ENCODE measurements at places on chromosomes 2 and 18.

GRCh38 chr2:46036929-46037328, 260.3 kb upstream of the EPAS1 start:
- DNase-seq: no peak

GRCh38 chr2:232528746-232529460, 2.9 kb downstream of the CHRND start:
- DNase-seq: no peak

DNA sequence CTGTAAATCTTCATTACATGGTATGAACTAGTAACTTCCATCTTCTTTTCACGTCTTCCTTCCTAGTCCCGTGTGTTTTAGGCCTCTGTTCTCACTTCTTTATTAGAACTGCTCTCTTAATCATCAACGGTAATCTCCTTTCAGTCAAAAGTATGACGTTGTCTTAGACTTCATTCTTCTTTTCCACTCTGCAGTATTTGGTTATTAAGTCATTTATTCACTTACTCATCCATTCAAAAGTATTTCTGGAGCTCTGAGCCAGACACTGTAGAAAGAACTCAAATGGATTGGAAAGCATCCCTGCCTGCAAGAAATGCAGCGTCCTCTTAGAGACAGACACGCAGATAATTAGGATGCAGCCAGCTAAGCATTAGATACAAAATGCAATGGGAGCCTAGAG, 494.6 kb upstream of the NRP2 start:
- DNase-seq: no peak

- no peak for DNase-seq
Observed at GRCh38 chr2:206361407-206362045, 81.8 kb upstream of the ADAM23 start.

DNA sequence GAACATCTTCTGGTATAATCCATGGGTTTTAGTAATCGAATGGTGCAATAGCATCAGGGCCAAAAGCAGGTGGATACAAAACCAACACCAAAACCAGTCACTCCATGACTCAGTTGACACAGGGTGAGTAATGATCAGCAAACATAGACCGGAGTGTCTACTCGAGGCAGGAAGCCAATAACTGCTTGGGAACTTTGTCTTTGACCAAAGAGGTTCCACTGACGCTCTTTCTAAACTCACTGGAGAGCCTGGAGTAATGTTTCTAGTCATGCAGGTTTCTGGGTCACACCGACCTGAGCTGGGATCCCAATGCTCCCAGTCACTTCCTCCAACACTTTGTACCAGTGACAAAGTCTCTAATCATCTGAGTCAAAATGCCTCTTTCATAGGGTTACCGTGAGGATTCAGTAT, 30.9 kb downstream of the MREG start:
- DNase-seq: no peak

- DNase-seq: no peak
Observed at GRCh38 chr2:100783987-100784386, 36.0 kb upstream of the NPAS2 start.
